ENCODE measurements at places on chromosomes 7 and 10. TPM values are rescaled to one million over a fixed set of nuclear protein-coding genes. Genes with fewer than 3 reads are reported as not detected.

- peak; percentile 45 for DNase-seq
Observed at GRCh38 chr7:82247814-82248433, 195.7 kb downstream of the CACNA2D1 start.

DNA sequence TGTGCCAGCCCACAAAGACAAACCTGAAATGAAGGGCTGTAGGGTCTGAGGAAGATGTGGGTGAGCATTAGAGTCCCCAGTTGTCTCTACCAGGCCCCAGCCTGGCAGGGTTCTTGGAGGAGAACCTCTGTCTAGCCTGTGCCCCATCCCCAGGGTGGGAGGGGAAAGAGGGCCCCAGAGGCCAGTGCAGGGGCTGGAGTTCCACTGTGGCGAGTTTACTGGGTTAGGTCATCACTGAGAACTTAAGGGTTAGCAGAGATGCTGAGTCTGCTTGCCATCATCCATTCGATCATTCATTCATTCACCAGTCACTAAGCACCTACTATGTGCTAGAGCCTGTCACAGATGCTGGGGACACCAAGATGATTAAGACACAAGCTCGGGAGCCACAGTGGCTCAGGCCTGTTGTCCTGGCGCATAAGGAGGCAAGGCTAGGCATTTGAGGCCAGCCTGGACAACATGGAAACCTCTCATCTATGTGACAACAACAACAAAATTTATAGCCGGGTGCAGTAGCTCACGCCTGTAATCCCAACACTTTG, 2.6 kb downstream of the ANKRD2 start:
- DNase-seq = no peak

The MYOZ1 gene
- total RNA-seq = not detected

DNA sequence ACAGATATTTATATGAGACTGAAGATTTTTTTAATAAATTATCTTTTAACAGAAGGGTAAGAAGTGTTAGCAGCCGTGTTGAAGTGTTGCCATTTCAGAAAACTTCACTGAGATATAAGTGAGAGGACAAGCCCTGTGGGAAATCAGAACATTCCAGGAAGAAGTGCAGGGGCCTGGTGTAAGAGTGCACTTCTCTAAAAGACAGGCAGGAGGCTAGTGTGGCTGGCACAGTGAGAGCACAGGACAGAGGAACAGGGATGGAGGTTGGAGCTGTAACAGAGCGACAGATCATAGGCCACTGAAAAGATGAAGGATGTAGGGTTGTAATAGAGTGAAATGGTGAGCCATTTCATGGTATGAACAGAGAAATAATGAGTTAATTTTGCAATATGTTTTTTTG, 608.9 kb downstream of the SORCS1 start:
- no peak for DNase-seq

The SLC13A1 gene
- total RNA-seq = not detected

DNA sequence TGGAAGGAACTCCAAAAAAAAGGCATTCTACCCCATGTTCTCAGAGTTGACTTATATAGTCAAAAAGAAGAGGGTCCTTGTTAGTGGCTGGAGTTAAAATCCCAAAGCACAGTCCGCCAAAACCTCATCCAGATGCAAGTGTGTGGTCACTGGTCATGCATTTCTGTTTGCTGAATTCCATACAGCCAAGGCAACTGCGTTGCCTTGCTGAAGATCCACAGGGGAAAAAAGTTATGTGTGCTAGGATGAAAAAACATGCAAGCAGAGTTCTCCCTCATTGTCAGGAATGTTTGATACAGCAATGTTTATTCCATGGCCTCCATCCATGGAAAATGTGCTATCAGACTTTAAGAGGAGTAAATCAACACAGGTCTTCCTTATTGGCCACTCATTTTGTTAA, 213.1 kb downstream of the CREB5 start:
- no peak for DNase-seq

- DNase-seq = no peak
Observed at GRCh38 chr10:120266022-120266421, 191.0 kb upstream of the PLPP4 start.

GRCh38 chr10:129605266-129605985, 138.4 kb downstream of the MGMT start:
- peak; percentile 43 for DNase-seq

DNA sequence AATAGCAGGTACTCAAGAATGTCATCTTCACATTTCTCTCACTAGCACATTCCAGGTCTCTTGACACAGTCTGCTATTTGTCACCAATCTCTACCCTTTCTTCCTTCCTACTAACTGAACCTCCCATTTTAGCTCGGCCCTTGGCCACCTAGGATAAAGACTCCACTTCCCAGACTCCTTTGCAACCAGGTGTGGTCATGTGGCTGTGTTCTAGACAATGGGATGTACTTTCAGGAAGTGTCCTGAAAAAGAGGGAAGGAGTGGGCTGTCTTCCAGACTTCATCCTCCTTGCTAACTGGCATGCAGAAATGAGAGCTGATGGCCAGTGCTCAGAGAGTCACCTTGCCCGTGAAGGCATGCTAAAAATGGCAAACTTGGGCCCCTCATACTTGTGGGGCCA, 139.2 kb downstream of the AMPH start:
- DNase-seq = no peak

DNA sequence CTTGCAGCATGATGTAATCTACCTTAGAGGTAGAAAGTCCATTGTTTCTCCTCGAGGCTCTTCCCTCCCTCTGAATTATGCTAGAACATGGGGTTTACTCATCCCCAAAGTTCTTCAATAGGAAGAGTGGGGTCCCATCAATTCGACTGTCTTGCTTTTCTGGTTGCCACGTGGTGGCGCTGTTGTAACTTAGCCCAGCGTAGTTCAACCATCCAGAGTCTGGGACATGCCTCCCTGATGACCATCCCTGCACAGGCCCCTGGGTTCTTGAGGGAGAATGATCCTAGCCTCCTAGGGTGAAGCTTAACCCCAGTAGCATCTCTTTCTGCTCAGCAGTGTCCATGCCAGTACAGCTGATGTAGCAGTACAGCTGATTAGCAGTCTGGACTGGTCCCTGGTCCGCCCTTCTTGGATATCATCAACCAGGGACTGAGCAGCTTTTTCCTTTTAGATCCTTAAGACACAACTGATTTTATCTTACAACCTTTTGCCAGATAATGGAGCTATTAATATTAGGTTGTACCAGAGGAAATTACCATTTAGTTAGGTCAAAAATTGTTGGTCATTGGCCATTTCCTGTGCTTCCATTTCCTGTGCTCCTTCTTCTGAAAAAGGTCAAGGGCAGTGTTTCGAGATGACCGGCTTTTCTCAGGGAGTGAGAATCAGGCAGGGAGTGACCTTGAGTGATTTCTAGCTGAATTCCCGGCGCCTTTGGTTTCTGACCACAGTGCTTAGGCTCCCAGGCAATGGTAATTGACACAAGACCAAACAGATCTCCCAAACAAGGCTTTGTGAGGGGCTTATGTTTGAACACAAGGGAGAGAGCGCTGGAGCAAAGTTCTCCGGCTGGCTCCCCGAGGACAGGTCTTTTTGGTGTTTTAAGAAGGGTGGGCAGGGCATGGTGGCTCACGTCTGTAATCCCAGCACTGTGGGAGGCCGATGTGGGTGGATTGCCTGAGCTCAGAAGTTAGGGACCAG, 65.4 kb downstream of the TACC2 start:
- peak; percentile 88 for DNase-seq

The GPR141 gene
- not detected for total RNA-seq

DNA sequence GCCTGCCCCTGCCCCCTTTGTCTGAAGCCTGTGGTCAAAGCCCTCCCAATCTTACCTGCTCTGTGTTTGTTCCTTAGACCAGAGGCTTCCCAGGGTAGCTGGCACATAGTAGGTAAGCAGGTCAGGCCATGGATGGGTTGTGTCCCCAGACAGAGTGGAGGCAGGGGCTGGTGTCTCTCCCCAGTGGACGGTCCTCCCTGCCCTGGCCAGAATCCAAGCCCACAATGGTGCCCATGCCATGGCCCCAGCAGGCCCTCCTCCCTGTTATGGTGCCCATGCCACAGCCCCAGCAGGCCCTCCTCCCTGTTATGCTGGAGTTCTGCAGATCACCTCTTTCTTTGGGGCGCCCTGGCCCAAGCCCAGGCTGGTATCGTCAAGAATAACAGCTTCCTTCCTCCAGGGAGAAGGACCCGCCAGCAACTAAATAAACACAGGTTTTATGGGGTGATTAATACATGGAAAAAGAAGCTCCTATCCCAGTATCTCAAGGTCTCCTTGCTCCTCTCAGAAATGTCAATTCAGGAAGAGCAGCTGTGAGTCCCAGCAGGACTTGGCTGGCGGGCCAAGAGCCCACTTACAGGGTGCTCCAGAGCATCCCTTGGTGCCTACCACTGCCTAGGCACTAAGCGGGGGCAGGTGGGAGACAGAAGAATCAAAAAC, 82.0 kb downstream of the NEURL1 start:
- DNase-seq = no peak

The PDE6C gene
- total RNA-seq = not detected

DNA sequence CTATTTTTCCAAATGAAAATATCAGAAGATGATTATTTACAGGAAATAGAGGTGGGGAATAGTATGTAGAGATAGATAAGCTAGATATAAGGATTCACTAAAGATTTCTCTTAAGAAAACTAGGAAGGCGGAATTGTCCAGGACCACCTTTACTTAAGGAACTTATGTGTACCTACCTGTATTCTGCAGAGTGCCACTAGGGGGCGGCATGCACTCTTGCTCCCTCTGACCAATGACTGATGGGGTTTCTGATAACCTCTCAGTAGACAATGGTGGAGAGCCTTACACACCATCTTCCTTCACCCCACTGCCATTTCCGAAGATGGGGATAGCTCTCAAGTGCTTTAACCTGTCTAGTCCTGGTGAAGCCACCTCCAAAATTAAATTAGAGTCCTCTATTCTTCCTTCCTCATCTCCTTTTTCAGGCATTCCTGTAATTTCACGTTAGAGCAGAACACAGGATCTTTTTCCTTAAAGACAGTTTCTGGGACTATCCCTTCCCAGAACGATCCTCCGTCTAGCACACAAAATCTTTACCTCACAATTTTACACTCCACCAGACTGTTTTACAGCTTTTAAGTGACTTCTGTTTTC, 453.1 kb downstream of the SORCS1 start:
- DNase-seq = no peak

GRCh38 chr7:28591725-28592349, 179.5 kb downstream of the CREB5 start:
- no peak for DNase-seq

- no peak for DNase-seq
Observed at GRCh38 chr7:91957232-91957631, 16.6 kb downstream of the AKAP9 start.

The DOCK4 gene
- total RNA-seq = 155 TPM

The WNT8B gene
- not detected for total RNA-seq

The HOXA4 gene
- 0.65 TPM for total RNA-seq

The IL2RA gene
- total RNA-seq = not detected

The ARHGAP22 gene
- total RNA-seq = 19.0 TPM

GRCh38 chr7:108204281-108204796, 74.2 kb upstream of the LAMB4 start:
- no peak for DNase-seq

DNA sequence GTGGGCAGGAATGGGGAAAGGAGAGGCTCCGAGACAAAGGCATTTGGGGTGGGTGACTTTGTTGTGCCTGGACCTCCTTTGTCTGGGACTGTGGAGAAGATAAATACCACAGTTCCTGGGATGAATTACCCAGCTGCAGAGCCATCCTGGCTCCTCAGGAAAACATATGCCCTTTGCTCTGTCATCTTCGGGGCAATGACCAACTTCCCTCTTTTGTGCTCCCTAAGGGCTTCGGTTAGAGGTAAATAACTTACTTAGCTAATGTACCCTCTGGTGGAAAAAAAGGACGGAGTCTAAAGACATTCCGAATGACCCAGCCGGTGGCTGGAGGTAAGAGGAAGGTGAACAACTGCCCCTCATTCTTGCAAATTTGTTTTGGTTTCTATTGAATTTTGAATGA, 345.7 kb downstream of the GATA3 start:
- DNase-seq = no peak

The MAGI2 gene
- 2.4 TPM for total RNA-seq

The ANKRD61 gene
- total RNA-seq = 0.14 TPM

- peak; percentile 15 for DNase-seq
Observed at GRCh38 chr10:59908808-59909143, 2.4 kb upstream of the CCDC6 start.

GRCh38 chr10:130655313-130656186, 519.4 kb downstream of the GLRX3 start:
- no peak for DNase-seq
